Nucleus accumbens (tissue), 56 donors: ENCODE measurements at places on chromosomes 3 and 15.

DNA sequence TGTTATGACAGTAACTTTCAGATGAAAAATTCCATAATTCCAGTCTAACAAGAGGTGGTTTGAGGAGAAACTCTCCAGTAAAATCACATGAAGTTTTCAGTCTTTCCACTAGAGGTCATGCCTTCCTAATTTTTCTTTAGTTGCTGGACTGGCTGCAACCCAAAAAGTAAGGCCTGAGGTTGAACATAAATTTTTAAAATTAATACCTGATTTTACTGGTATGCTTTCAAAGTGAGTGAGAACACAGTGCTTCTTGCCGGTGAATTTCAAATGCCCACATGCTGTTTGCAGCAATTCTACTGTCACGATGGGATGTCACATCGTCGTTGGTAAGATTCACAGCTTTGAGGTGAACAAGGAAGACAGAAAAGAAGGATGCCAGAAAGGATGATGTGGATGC is 89.0 kb upstream of the FGF12 start:
- DNase-seq: no peak

GRCh38 chr3:98004721-98005120 is 30.4 kb downstream of the GABRR3 start:
- DNase-seq: no peak

- no peak for DNase-seq
Measured at GRCh38 chr3:132448216-132448961, 31.1 kb downstream of the DNAJC13 start.

DNA sequence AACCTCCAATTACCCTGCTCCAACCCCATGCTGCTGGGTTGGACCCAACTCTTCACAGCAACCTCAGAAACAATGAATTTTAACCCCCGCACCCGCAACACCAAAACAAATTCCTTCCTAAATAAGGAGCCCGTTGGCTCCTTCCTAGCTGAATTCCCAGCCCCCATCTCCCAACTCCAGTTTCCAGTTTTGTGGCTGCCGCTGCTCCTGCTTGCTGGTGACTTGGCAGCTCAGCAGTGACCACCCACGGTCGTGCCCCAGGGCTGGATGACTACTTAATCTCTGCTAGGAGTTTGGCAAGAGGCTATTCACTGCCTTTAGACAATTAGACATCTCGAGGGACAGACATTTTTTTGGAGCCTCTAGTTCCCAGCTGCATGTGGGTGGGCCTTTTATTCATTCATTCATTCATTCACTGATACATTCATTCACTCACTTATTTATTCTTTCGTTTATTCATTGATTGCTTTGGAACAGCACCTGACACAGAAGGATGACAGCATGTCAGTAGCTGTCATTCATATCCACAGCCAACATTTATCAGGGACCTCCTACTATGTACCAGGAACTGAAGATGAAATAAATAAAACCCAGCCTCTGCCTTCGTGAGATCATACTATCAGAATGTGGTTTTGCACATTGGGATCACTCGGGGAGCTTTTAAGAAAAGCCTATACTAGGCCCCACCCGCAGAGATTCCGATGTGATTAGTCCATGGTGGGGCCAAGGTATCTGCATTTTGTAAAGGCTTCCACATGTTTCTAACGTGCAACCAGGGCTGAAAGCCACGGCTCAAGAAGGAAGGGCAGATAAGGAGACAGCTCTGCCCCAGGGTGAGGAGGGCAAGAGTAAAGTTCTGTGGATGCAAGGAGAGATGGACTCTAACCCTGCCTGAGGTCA is 256.5 kb downstream of the SHQ1 start:
- DNase-seq: no peak
